T-helper 9 cell (primary cell): ENCODE measurements at places on chromosomes 5 and 9.
A peak's percentile ranks its signal among the peaks of the same experiment; 100 is the strongest.

DNA sequence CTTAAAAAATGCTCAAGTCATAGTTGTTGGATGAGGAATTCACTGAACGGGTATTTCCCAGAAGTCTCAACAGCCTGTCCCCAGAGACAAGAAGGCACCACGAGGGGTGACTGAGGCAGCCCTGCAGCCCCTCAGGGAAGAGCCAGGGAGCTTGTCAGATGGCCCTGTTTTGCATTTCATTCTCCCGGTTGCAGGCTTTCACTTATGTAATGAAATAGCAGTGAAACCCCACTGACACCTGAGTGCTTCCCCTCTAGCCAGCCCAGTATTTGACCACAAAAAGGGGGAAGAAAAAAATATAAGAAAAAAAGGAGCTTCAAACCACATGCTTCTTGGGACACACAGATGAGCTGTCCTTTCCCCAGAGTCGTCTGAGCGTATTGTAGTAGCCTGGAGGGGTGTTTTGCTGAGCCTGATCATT lies 75.3 kb upstream of the IL12B start:
- no peak for DNase-seq

- DNase-seq = no peak
Measured at GRCh38 chr5:107282061-107282460, 388.7 kb downstream of the EFNA5 start.

- DNase-seq = no peak
Measured at GRCh38 chr9:136527131-136527530, 18.7 kb downstream of the NOTCH1 start.

- DNase-seq = no peak
Measured at GRCh38 chr9:116395699-116396037, 242.1 kb downstream of the PAPPA start.

GRCh38 chr5:69152731-69153130 lies 14.2 kb upstream of the CCNB1 start:
- DNase-seq = no peak

- DNase-seq = no peak
Measured at GRCh38 chr5:42360616-42361314, 62.5 kb upstream of the GHR start.

- DNase-seq = no peak
Measured at GRCh38 chr9:27157736-27158135, 48.7 kb downstream of the TEK start.

DNA sequence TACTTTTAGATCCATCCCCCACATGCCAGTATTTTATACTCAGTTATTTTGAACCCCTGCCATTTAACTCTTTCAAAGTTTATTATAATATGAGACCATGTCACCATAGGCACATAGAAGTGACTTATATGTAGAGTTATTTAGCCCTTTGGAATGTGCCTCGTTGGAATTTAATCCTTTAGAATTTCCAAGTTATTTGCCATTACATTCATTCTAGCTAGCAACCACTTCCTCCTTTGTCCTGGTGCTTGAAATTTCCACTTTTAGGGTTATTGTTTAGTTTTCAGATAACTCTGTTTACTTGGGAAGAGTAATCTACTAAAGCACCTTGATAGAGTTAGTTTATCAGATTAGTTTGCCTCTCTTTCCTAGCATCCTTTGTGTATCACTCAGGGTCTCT lies 82.8 kb upstream of the TLE1 start:
- DNase-seq = no peak

GRCh38 chr5:180484813-180485212 lies 9.4 kb upstream of the CNOT6 start:
- no peak for DNase-seq

DNA sequence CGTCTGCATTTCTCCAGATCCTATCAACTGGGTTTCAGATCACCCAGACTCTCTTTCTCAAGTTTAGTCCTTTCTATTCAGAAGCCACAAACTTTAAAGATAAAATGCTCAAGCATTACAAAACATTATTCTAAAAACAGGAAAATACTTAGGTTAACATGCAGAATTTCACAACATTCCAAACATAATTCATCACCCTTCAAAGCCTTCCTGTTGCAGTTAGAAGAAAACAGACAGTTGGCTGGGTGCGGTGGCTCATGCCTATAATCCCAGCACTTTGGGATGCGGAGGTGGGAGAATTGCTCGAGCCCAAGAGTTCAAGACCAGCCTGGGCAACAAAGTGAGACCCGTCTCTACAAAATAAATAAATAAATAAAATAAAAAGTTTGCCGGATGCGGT lies 7.7 kb upstream of the OCLN start:
- DNase-seq = no peak

- DNase-seq = no peak
Measured at GRCh38 chr9:113178087-113178486, 27.3 kb downstream of the SLC31A2 start.

GRCh38 chr9:79184831-79185230 lies 386.9 kb upstream of the TLE4 start:
- no peak for DNase-seq

DNA sequence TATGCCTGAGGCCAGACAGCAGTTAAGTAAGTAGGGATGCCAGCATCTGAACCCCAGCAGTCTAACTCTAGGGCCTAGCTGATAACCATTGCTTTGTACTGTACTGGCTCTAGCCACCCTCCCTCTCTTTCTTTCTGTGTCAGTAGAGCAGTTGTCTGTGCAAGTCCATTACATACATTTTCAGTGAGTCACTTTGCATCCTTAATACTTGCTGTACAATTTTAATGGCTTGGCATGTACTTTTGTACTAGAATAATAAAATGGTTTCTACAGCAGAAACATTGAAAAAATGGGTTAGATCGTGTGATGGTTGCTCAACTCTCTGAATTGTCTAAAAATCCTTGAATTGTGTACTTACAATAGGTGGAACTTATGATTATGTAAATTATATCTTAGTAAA lies 1.5 kb upstream of the TTC39B start:
- no peak for DNase-seq

DNA sequence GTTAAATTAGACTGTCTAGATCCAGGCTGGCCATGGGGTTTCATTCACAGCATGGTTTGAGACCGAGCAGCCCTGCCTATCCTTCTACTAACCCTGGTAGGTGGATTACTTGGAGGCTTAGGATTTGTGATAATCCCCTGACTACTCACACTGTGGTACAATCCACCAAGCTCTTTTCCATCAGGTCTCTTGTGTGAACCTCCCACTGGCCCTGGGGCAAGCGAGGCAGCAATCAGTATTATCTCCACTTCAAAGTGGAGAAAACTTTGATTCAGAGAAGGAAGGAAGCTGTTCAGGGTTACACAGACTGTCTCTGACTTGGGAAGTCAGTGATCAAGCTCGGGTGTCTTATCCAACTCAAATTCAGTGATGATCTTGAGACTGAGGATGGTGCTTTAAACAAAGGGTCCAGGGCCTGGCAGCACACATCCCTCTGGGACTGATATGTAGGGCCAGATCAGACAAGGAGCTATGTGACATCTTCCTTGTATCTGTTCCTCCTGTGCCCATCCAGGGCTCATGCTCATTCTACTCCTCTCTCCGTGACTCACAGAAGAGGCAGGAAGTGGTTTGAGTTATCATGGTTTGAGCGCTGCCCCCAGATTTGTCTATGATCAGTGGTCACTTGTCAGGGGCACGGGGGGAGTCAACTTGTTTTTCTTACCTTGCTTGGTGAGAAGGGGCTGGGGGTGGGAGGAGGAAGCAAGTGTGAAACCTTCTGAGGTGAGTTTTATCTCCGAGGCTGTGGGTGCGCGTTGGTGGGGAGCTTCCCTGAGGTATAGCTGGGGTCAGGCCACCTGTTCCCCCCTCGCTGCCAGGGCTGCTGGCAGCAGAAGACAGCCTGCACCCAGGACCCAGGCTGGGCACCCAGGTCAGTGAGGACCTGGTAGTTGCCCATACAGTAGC lies 48.6 kb downstream of the RGS3 start:
- peak; percentile 50 for DNase-seq

GRCh38 chr5:83570916-83571315 lies 99.4 kb downstream of the VCAN start:
- DNase-seq = no peak

GRCh38 chr5:173341961-173342430 lies 13.8 kb upstream of the STC2 start:
- DNase-seq = no peak

- no peak for DNase-seq
Measured at GRCh38 chr9:112239284-112239683, 64.2 kb upstream of the SUSD1 start.

- no peak for DNase-seq
Measured at GRCh38 chr9:117869712-117870111, 165.5 kb downstream of the TLR4 start.

DNA sequence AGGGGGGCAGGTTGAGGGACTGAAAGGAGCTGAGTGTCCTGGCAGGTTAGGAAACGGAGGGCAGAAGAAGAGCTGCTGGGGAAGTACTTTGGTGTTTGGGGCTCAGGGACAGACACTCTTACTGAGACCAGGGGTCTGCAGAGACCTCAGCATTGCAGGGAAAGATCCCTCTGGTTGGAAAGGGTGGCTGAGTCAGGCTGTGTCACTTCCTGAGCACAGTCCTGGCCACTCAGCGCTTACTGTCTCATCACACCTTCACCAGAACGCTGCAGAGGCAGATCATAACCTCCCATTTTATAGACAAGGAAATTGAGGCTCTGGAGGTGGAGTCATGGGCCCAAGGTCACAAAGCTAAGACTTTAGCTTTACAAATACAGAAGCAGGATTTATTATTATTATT lies 54.3 kb downstream of the LMX1B start:
- DNase-seq = no peak

DNA sequence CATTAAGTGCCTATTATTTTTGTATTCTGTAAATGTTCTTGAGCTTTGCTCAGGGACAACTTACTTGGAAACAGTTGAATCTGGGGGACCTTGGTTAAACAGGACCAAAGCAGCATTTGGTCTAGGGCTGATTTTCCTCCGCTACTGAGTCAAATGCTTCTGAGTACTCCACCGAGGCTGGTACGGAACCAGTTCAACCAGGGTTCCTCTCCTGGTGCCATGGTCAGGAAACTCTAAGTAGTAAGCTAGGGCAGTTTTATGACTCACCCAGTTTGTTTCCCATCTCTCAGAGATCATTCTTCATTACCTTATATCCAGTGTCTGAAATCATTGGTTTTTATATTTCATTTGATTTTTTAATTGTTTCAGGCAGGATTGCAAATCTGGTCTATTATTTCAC lies 111.9 kb upstream of the TNFAIP8 start:
- no peak for DNase-seq

- no peak for DNase-seq
Measured at GRCh38 chr9:29126783-29127182, 1553.5 kb upstream of the C9orf72 start.

- DNase-seq = no peak
Measured at GRCh38 chr5:52837591-52838001, 49.9 kb downstream of the ITGA1 start.

GRCh38 chr9:136654820-136655535 lies 7.7 kb upstream of the EGFL7 start:
- no peak for DNase-seq

DNA sequence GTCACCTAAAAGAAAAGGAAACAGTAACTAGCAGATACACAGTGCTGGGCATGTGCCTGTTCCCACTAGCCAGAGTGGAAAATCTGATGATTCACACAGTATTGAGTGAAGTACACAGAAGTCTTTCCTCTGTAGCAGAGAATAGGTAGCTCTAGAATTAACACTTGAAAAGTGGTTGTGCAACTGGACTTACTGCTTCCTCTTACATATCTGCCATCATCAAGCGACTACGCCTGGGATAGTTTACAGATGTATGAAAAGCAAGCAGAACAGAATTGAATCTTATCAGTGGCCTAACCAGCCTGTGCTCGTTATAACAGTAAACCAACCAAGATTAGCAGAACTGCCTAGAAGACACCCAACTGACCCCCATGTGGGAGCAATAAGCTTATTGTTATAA lies 130.6 kb downstream of the DTWD2 start:
- DNase-seq = no peak

DNA sequence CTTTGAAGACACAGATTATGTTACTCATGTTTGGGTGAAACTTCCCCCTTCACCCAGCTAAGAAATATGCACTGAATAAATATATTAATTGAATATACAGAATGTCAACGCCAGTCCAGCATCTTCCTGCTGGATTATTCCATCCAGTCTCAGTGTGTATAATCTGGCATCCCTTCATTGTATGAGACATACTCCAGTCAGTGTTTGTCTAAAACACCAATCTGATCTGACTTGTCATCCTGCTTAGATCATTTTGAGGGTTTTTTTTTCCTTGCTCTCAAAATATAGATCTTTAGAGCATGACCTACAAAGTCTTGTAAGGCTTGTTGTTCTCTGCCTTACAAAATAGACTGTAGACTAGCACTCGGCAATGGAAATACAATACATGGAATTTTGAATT lies 195.1 kb downstream of the SMARCA2 start:
- DNase-seq = no peak

GRCh38 chr9:71352837-71353236 lies 231.4 kb upstream of the TRPM3 start:
- no peak for DNase-seq

- DNase-seq = no peak
Measured at GRCh38 chr9:71936066-71936465, 24.6 kb downstream of the C9orf85 start.

DNA sequence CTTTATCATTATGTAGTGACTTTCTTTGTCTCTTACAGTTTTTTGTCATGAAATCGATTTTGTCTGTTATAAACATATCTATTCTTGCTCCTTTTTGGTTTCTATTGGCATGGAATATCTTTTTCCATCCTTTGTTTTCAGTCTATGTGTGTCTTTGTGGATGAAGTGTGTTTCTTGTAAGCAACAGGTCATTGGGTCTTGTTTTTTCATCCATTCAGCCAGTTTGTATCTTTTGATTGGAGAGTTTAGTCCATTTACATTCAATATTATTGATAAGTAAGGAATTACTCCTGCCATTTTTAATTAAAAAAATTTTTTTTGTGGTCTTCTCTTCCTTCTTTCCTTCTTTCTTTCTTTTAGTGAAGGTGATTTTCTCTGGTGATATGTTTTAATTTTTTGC lies 194.1 kb downstream of the GDNF start:
- DNase-seq = no peak

DNA sequence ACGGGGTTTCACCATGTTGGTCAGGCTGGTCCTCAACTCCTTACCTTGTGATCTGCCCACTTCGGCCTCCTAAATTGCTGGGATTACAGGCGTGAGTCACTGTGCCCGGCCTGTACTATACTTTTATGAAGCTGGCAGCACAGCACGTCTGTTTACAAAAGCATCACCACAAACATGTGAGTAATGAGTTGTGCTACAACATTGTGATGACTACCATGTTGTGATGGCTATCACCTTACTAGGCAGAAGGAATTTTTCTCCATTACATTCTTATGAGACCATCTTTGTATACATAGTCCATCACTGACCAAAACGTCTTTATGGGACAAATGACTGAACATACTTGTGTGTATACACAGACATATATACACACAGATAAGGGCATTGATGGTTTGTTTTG lies 1019.0 kb downstream of the CDH18 start:
- DNase-seq = no peak

GRCh38 chr5:120967366-120967765 lies 503.3 kb downstream of the PRR16 start:
- DNase-seq = no peak
